ENCODE measurements at places on chromosomes 7 and 10. TPM values are rescaled to one million over a fixed set of nuclear protein-coding genes. Genes with fewer than 3 reads are reported as not detected.
A peak's percentile ranks its signal among the peaks of the same experiment; 100 is the strongest.

SLC39A12 gene
- 0.10 TPM for total RNA-seq

- no peak overlapping the region for H3K27ac ChIP-seq
- no peaks in the 10 kb centered on the region for H3K36me3 ChIP-seq
- no peak for DNase-seq
- no peaks in the 10 kb centered on the region for H3K27me3 ChIP-seq
- no peaks in the 10 kb centered on the region for H3K4me1 ChIP-seq
Observed at GRCh38 chr7:158603773-158604755, 16.4 kb upstream of the PTPRN2 start.

CCDC3 gene
- total RNA-seq = 4.6 TPM

PRSS2 gene
- total RNA-seq = 0.26 TPM

TUBAL3 gene
- total RNA-seq = not detected

UTF1 gene
- not detected for total RNA-seq

CCDC146 gene
- total RNA-seq = 3.3 TPM

ASNS gene
- total RNA-seq = 11.3 TPM

SCRN1 gene
- 2.5 TPM for total RNA-seq

- no peak for DNase-seq
- no peaks in the 10 kb centered on the region for H3K27me3 ChIP-seq
- no peak overlapping the region for H3K4me3 ChIP-seq
- no peaks in the 10 kb centered on the region for H3K36me3 ChIP-seq
Observed at GRCh38 chr10:47368431-47369180, 15.5 kb downstream of the ZNF488 start.

OR2A1 gene
- total RNA-seq = 0.09 TPM

- DNase-seq = no peak
- no peak overlapping the region for H3K4me3 ChIP-seq
- no peaks in the 10 kb centered on the region for H3K4me1 ChIP-seq
- no peaks in the 10 kb centered on the region for H3K27me3 ChIP-seq
Observed at GRCh38 chr10:124874-125273, 10.4 kb upstream of the ZMYND11 start.

DNA sequence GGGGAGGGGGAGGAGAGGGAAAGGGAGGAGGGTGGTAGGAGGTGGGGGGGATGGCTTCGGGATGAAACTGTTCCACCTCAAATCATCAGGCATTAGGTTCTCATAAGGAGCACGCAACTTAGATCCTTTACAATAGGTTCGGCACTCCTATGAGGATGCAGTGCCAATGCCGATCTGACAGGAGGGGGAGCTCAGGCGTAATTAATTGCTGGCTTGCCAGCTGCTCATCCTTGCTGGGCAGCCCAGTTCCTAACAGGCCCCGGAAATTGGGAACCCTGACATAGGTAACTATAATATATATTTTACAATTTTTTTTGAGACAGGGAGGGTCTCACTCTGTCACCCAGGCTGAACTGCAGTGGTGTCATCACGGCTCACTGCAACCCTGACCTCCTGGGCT is 118.8 kb upstream of the SFMBT2 start:
- H3K4me1 ChIP-seq = no peaks in the 10 kb centered on the region
- no peak for DNase-seq
- H3K27me3 ChIP-seq = no peaks in the 10 kb centered on the region
- H3K36me3 ChIP-seq = no peaks in the 10 kb centered on the region

AOC1 gene
- total RNA-seq = not detected

DNA sequence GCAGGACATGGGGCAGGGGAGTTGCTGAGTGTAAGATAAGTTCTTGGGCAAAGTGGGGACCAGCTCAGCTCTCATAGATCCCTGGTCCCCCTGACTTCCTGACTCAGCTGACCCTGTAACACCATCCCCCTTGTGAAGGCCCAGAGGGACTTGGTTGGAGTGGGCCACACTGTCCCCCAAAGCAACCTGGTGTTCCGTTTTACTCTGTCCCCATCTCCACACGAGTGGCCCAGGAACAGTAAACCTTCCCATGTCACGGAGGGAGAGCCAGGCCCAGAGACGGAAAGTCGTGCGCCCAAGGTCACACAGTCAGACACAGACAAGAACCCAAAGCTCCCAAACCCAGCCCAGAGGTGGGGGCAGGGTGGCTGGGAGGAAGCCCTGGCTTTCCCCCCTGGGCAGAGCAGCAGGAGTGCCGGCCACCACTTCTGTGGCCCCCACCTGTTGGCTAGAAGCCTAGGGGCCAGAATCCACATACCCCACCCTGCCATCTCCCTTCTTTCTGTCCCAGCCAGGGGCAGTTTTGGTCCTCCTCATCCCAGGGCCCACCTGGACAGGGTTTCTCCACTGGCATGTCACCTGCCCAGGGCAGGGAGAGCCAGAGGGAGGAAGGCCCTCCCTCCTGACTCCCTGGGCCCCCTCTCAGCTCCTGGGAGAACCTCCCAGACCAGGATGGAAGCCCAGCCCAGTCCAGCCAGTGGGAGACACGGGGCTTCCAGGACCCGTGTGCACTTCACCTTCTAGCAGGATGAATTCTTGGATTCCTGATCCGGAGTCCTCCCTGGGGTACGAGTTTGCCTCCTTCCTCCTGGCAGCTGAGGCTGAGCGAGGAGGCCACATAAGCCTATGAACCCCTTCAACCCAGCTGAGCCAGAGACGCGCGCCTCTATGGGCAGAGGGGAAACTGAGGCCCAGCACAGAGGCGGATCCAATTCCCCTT is 20.6 kb upstream of the VPS37D start:
- DNase-seq = no peak
- peak overlapping the region; percentile 55 for H3K4me3 ChIP-seq
- H3K36me3 ChIP-seq = no peaks in the 10 kb centered on the region
- no peaks in the 10 kb centered on the region for H3K4me1 ChIP-seq
- H3K27me3 ChIP-seq = no peaks in the 10 kb centered on the region

- H3K36me3 ChIP-seq = no peaks in the 10 kb centered on the region
- H3K27me3 ChIP-seq = no peaks in the 10 kb centered on the region
- peaks cover 7% of the 10 kb centered on the region for H3K4me1 ChIP-seq
- H3K4me3 ChIP-seq = no peak overlapping the region
Observed at GRCh38 chr10:72459301-72459700, 104.6 kb upstream of the DNAJB12 start.

GRCh38 chr7:118218413-118219156 is 5.9 kb upstream of the ANKRD7 start:
- no peak overlapping the region for H3K27ac ChIP-seq
- no peak for DNase-seq
- no peaks in the 10 kb centered on the region for H3K4me1 ChIP-seq
- H3K27me3 ChIP-seq = no peaks in the 10 kb centered on the region

DNA sequence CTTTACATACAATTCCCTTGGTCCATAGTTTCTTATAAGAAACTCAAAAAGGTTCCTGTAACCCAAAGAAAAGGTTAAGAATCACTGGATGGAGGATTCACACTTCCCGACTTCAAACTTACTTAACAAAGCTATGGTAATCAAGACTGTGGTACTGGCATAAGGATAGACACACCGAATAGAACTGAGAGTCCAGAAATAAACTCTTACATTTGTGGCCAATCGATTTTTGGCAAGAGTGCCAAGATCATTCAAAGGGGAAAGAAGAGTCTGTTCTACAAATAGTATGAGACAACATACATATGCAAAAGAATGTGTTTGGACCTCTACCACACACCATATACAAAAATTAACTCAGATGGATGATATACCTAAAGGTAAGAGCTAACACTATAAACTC is 32.8 kb downstream of the KDM7A start:
- H3K4me1 ChIP-seq = no peaks in the 10 kb centered on the region
- H3K4me3 ChIP-seq = no peak overlapping the region
- H3K36me3 ChIP-seq = no peaks in the 10 kb centered on the region
- H3K27ac ChIP-seq = no peak overlapping the region

DNA sequence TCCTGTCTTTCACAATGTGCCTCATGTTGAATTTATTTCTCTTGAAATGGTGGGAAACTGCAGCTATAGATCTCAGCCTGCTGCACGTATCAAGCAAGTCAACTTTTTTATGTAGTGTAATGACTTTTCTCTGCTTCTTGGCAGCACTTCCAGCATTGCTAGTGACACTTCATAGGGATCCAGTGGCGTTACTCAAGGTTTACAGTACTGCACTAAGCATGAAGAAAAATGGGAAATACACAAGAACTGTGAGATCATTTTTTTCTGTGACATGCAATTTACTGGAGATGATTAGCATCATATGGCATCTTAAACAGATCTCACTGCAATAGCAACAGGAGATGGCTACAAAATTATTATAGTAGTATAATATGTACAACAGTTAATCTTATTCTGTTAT is 90.9 kb downstream of the POLR1F start:
- no peaks in the 10 kb centered on the region for H3K27me3 ChIP-seq
- H3K4me3 ChIP-seq = no peak overlapping the region
- no peaks in the 10 kb centered on the region for H3K4me1 ChIP-seq
- no peak for DNase-seq

- H3K27me3 ChIP-seq = no peaks in the 10 kb centered on the region
- H3K4me3 ChIP-seq = no peak overlapping the region
- H3K27ac ChIP-seq = no peak overlapping the region
- peak; percentile 33 for DNase-seq
- H3K4me1 ChIP-seq = no peaks in the 10 kb centered on the region
- H3K36me3 ChIP-seq = no peaks in the 10 kb centered on the region
Observed at GRCh38 chr7:36039243-36039642, 113.8 kb upstream of the EEPD1 start.

DNA sequence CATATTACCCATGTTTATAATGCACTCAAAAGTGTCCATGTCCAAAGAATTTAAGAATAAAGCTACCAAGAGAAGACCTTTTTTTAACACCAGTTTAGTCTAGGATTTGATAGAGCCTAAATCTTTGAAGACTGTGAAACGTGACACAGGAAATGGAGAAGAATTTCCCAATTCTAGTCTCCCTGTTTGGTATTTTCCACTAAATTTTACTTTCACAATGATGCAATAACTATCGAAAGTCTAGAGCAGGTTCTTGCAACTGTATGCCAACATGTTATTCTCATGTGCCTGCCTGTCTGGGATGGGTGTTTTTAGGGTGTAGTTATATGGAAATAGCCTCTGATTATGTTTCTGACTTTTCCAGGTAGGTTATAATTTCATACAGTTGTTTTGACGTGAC is 6.9 kb upstream of the MXI1 start:
- DNase-seq = no peak
- no peak overlapping the region for H3K27ac ChIP-seq
- H3K36me3 ChIP-seq = no peaks in the 10 kb centered on the region
- no peaks in the 10 kb centered on the region for H3K27me3 ChIP-seq
- H3K4me3 ChIP-seq = no peak overlapping the region

- H3K27ac ChIP-seq = no peak overlapping the region
- no peak overlapping the region for H3K4me3 ChIP-seq
- no peaks in the 10 kb centered on the region for H3K36me3 ChIP-seq
- H3K27me3 ChIP-seq = no peaks in the 10 kb centered on the region
- no peaks in the 10 kb centered on the region for H3K4me1 ChIP-seq
Observed at GRCh38 chr7:1819259-1819841, 149.3 kb downstream of the ELFN1 start.

DNA sequence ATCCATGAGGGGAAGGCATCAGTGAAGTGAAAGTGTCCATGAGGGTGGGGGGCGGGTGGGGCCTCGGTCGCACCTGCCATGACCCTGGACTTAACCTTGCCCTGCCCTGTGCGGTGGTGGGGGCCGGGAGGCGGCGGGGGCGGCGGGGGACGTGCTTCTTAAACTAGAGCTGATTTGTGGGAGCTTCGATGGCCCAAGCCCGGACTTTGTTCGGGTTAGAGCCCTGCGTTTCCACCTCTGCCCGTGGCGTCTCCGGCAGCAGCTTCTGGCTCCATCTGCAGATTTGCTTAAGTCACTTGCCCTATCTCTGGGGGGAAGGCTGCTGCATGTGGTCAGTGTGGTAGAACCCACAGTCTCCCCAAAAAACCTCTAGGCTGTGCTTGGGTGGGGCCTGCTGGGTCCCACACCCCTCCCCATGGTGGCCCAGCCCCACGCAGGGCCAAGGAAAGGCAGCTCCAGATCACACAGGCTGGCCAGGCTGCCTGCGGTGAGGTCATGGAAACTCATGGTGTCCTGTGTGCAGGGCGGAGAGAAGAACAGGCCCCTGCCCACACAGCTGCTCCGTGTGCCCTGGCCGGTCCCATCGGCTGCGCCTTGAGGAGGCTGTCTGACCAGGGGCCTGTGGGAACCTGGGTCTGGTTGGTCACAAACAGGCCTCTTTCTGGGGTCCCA is 93.2 kb downstream of the INPP5A start:
- H3K27ac ChIP-seq = peak overlapping the region; percentile 26
- H3K4me1 ChIP-seq = no peaks in the 10 kb centered on the region
- DNase-seq = peak; percentile 17
- H3K4me3 ChIP-seq = no peak overlapping the region
- H3K36me3 ChIP-seq = no peaks in the 10 kb centered on the region

PNLIPRP2 gene
- not detected for total RNA-seq

DNA sequence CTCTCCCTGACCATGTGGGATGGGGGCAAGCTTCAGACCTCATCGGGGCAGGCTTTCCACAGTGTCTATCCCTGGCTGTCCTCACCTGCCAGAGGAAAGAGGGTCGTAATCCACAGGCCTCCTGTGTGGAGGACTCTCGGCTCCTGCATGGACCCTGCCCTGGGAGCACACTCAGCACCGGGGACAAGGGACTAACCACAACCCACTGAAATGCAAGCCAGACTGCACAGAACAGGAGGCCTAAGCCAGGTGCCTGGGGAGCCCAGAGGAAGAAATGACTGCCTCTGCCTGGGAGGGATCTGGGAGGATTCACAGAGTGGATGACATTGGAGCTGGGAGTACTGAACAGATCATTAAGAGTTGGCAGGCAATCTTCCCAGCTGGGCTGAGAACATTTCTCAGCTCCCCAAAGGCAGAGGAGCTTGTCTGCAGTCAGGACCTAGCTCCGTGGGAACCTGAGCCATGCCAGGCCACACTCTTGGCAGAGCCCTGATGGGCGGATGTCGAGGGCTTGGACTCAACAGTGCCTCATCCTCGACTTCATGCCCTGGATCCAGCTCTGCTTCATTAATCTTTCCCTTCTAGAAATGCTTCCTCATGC is 213.4 kb downstream of the USP6NL start:
- H3K4me1 ChIP-seq = no peaks in the 10 kb centered on the region
- DNase-seq = no peak
- H3K4me3 ChIP-seq = no peak overlapping the region
- no peak overlapping the region for H3K27ac ChIP-seq

- no peaks in the 10 kb centered on the region for H3K27me3 ChIP-seq
- no peaks in the 10 kb centered on the region for H3K4me1 ChIP-seq
- no peak overlapping the region for H3K4me3 ChIP-seq
- no peak overlapping the region for H3K27ac ChIP-seq
- no peaks in the 10 kb centered on the region for H3K36me3 ChIP-seq
Observed at GRCh38 chr7:139036901-139037300, 1.1 kb upstream of the ZC3HAV1L start.

GRCh38 chr10:106401161-106401560 is 763.3 kb downstream of the SORCS1 start:
- no peaks in the 10 kb centered on the region for H3K27me3 ChIP-seq
- H3K4me1 ChIP-seq = no peaks in the 10 kb centered on the region
- H3K27ac ChIP-seq = no peak overlapping the region
- no peak for DNase-seq

GRCh38 chr10:20956843-20957242 is 59.7 kb upstream of the NEBL start:
- no peaks in the 10 kb centered on the region for H3K27me3 ChIP-seq
- DNase-seq = no peak
- H3K4me3 ChIP-seq = no peak overlapping the region
- no peaks in the 10 kb centered on the region for H3K36me3 ChIP-seq
- H3K4me1 ChIP-seq = no peaks in the 10 kb centered on the region

ACTL6B gene
- not detected for total RNA-seq
